Stimulated activated CD4-positive, alpha-beta T cell treated with anti-CD3 and anti-CD28 coated beads, Interleukin-4, amount 100 ng/mL, for 24 hours (primary cell): ENCODE measurements at places on chromosomes 13 and 19.

GRCh38 chr13:26412936-26413716 lies 144.4 kb upstream of the WASF3 start:
- no peak for DNase-seq

DNA sequence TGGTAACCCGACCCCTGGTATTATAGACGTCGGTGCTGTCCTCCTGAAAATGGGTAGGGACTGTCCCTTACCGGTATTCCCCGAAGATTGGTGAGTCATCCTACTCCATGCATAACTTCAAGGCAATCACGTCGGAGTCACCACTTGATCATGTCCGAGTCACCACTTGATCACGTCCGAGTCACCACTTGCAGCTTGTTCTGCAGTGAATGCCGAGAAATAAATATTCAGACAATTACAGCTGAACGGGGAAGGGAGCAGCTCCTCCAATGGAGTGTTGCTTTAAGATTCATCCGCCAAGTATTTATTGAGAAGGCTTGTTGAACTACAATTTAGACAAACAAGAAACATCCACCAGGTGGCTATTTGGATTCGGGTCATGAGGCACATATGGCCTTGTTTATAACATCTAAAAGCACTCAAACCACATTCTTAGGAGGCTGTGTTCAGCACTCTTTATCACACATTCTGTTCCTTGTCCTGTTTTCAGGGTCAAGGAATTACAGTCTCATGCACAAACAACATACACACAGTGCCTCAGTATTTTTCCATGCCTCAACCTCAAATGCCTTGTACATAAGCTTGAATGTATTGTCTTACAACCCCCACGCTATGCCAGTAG lies 43.1 kb downstream of the ZNF726 start:
- DNase-seq: no peak

- no peak for DNase-seq
Measured at GRCh38 chr13:89910166-89910565, 1437.3 kb upstream of the MIR17HG start.

DNA sequence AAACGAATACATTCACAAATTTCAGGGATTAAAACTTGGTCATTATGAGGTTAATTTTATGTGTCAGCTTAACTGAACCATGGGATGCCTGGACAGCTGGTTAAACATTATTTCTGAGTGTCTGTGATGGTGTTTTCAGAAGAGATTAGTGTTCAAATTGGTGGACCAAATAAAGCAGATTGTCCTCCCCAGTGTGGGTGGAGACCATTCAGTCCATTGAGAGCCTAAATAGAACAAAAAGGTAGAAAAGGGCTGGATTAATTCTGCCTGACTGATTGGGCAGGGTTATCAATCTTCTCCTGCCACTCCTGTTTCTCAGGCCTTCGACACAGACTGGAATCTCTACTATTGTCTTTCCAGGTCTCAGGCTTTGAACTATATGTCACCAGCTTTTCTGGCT lies 203.8 kb upstream of the SLITRK6 start:
- no peak for DNase-seq

DNA sequence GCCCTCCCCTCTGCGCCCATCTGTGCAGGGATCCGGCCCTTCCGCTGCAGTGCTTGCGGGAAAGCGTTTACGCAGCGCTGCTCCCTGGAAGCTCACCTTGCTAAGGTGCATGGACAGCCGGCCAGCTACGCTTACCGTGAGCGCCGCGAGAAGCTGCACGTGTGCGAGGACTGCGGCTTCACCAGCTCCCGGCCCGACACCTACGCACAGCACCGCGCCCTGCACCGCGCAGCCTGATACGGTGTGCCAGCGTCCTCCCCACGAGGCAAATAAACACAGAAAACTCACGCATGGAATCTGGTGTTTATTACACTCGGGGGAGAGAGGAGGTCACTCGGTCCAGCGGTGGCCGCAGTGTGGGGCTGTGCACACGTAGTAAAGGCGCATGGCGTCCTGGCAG lies 1.2 kb downstream of the POLR2I start:
- no peak for DNase-seq

- no peak for DNase-seq
Measured at GRCh38 chr19:30778061-30778460, 405.9 kb downstream of the ZNF536 start.

DNA sequence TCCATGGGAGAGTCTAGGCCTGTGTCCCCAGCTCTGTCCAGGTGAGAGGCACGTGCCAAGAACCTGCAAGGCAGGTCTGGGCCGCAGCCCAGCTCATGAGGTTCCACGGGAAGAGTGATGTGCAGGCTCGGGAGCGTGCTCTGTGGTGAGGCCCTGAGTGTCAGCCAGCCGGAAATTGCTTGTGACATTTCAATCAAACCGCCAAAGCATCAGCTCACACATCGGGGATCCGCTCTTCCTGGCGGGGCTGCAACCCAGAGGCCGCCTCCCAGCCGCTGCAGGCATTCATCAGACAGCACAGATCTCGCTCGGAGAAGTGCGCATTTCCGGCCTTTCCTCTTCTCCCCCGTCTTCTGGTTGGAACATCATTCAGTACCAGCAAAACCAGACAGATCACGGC lies 109.3 kb downstream of the KDM4B start:
- DNase-seq: no peak

- no peak for DNase-seq
Measured at GRCh38 chr13:113759525-113760137, 605 bp downstream of the TMEM255B start.

- no peak for DNase-seq
Measured at GRCh38 chr19:5136073-5136855, 167.4 kb downstream of the KDM4B start.

DNA sequence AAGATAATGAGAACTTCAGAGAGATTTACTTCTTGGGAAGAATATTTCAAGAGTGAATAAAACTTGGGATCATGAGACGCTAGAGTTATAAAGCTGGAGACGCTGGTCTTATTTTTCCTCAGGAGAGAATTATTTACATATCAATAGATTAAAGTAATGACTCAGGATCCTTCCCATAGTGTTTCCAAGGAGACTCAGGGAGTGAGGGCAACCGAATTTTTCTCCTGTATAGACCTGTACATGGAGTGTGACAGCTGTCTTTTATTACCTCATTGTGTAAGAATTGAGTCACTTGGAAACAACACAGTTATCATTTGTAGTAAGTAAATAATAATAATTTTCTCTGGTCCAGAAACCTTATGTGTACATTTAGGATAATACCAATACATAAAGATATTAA lies 1905.5 kb downstream of the OLFM4 start:
- no peak for DNase-seq

GRCh38 chr13:37869756-37870488 lies at the start of gene TRPC4:
Gene TRPC4 (minus strand): TSS chr13:37869772. CDS start chr13:37783333, 86,439 bp downstream.
- DNase-seq: no peak

GRCh38 chr13:110001670-110002275 lies 215.4 kb upstream of the IRS2 start:
- no peak for DNase-seq

GRCh38 chr19:39407660-39408391 lies 1.2 kb downstream of the ZFP36 start:
- peak; percentile 59 for DNase-seq

DNA sequence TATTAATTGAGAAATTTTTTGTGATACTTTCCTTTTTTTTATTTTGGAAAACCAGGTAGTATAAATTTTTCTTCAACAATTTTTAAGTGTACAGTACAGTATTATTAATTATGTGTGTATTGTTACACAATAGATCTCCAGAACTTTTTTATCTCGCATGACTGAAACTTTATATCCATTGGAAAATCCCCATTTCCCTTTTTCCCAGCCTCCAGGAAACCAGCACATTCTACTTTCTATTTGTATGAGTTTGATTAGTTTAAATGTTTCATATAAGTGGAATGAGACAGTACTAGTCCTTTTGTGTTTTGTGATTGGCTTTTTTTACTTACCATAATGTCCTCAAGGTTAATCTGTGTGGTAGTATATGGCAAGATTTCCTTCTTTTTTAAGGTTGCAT lies 399.5 kb upstream of the ARGLU1 start:
- DNase-seq: no peak

DNA sequence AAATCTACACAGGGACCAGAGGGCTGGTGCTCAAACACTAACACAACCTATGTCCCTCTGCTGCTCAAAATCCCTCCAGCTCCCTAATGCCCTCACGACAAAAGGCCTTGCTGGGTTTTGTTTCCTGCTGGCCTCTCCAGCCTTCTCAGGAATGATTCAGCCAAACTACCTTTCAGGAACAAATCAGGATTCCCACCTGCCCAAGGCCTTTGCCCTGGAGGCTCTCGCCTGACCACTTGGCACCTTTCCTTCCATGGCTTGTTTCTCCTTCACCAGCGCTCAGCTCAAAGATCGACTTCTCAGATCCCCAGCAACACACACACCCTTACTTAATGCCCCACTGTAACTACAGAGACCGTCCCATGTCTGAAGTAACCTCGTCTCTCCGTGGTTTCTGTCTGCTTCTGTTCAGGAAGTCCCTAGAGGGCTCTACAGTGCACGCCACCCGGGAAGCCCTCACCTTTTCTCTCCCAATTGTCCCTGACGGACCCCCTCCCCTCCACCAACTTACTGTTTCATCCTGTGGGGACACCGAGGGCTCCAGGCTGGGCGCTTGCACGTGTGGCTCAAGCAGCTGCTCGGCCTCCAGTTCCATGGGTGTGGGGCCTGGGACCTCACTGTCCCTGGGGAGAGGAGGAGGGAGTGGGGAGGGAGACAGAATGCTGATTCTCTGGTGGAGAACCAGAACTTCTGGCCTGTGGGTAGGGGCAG lies 3.2 kb upstream of the SIX5 start:
- DNase-seq: no peak

DNA sequence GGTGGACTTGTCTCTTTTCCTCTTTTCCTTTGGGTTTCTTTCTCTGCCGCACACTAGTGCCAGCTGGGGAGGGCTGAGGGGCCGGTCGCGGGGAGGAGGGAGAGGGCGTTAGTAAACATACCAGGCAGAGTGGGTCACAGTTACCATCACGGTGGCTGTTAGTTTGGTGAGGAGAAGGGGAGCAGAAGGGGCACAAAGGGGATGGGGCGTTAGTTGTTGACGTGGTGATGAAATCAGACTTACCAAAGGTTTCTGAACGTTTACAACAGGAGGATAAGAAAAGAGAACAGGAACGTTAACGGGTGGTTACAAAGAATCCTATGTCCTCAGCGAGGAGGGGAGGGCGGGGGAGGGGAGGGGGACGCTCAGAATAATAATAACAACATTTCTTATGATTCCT lies 77.9 kb downstream of the PTPRS start:
- DNase-seq: no peak

- no peak for DNase-seq
Measured at GRCh38 chr19:20472854-20473253, 92.7 kb downstream of the ZNF737 start.

GRCh38 chr13:67084066-67084465 lies 146.1 kb downstream of the PCDH9 start:
- DNase-seq: no peak

DNA sequence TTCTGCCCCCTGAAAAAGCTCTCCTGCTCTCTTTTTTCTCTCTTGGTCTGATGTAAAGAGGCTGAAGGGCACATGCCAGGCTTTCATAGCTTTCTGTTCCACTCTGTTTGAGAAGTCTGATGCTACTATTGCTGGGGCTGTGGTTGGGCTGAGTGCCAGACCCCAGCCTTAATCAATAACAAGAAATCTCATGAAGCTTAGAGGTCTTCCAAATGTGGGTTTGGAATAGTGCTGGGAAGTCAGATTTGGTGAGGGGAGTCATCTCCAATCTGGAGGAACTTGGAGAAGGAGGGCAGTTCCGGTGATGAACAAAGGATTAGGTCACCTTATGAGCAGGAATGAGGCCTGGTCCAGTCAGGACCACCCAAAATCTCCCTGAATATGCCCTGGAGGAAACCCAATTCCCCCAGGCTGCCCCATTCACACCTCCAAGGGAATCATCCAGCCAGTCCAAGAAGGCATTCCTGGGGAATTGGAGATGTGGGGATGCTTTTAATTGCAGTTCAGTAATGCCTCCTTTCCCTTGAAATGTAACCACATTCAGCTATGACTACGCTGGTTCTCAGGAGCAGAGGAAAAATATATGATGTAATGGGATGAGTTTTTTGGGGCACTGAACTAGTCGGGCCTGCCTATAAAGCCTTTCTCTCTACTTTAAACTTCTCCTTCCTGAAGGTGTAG lies 102.0 kb downstream of the STARD13 start:
- no peak for DNase-seq

DNA sequence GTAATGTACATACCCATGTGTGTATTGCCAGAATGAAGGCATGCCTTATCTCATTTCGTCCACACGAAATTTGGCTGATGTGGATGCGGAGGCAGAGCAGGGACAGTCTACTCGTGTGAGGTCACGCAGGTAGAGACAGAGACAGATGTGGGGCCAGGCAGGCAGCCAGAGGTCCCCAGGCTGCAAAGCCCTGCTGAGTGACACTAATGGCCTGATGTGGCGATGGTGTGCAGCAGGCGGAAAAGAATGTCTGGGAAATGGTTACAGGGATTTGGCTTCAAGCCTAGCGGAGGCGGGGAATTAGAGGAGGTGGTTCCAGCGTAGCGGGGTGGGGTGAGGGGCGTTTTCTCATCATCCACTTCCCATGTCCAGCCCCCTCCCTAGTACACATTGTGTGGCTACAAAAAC lies 4.2 kb upstream of the IZUMO2 start:
- no peak for DNase-seq

DNA sequence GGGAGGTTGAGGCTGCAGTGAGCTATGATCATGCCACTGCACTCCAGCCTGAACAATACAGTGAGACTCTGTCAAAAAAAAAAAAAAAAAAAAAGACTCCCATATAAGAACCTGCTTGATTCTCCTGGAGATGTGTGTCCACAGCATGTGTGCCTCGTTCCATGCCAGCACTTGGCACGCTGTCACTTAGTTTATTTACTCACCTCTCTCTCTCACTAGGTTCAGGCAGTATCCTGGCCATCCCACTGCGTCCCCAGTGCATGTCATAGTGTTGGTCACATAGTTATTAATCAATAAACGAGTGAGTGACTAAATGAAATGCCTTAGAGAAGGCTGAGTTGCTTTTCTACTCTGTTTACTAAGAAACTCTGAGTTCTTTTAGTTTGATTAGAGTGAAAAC lies 79.1 kb upstream of the GPR12 start:
- DNase-seq: no peak

DNA sequence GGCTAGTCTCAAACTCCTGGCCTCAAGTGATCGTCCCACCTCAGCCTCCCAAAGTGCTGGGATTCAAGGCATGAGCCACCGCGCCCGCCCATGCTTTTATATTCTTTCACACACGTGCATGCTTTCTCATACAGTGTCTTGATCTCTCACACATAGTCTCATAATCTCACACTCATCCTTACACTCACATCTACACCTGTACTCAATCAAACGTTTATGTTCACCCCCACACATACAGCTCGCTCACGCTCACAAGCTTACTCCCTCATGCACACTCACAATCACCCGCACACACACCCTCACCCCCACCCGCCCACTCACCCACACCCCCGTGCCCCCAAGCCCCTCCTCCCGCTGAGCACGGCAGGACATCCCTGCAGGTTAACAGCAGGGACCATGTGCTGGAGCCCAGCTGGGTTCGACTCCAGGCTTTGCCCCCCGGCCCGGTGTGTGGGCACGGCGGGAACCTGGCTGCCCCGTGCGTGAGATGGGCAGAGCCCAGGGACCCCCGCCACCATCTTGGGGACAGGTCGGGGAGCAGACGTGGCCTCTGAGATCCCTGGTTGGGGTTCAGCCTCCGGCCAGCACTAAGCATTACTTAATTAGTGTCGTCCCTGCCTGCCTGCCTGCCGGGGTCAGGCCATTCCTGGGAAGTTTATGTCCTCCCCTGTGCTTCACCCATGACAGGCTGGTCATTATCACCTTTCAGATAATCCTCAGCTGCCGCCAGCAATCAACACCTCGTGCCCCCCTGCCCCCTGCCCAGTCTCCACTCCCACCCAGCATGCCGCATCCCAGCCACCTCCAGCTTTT lies 11.4 kb downstream of the SBK2 start:
- DNase-seq: no peak

GRCh38 chr19:33458171-33458633 lies 63.4 kb downstream of the PEPD start:
- no peak for DNase-seq
